ENCODE measurements at places on chromosomes 2 and 18. TPM values are rescaled to one million over a fixed set of nuclear protein-coding genes. Genes with fewer than 3 reads are reported as not detected.

GRCh38 chr2:18752667-18753422 lies 163.5 kb upstream of the NT5C1B start:
- DNase-seq, result no peak

GRCh38 chr2:10753156-10753555 lies 31.7 kb downstream of the ATP6V1C2 start:
- DNase-seq, result no peak

IL36G gene
- not detected for total RNA-seq

ITGB1BP1 gene
- 163 TPM for total RNA-seq

ITM2C gene
- 136 TPM for total RNA-seq

DNA sequence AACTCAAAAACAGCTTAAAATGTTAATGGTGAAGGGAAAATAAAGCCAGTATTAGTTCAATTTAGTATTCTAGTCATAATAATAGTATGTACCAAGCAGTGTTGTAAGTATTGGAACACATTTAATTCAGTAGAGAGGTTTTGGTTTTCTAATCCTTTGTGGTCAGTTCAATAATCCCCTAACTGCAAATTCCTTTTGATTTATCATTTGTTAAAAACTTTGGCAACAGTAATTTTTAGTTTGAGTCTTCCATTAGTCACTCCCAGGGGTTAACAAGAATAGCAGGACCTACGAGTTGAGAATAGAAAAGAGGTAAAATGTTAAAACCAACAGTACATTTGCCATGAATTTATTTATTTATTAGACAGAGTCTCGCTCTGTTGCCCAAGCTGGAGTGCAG lies 10.7 kb downstream of the MRPL44 start:
- DNase-seq, result no peak

CABYR gene
- total RNA-seq, result 1.5 TPM

DNA sequence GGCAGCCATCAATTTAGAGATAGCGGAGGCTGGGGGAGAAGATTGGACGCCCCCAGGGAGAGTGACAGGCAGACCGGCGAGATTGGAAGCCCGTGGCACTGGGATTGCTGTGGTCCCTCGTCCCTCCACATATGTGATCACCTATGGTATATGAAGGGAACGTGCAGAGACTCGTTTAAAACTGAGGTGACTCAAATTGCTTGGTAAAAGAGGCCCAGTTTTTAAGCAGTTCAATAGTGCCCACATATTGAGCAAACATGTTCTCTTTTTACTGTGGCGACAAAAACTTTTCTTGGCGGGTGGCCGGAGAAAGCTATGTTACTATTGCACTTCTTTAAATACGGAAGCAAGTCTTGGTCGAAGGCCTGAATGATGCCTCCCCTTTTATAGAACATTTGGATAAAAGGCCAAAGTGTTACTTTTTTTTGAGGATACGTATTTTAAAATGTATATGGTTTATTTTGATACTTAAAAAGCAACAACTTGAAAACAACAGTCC lies 9.1 kb downstream of the B3GNT2 start:
- DNase-seq, result no peak

DNA sequence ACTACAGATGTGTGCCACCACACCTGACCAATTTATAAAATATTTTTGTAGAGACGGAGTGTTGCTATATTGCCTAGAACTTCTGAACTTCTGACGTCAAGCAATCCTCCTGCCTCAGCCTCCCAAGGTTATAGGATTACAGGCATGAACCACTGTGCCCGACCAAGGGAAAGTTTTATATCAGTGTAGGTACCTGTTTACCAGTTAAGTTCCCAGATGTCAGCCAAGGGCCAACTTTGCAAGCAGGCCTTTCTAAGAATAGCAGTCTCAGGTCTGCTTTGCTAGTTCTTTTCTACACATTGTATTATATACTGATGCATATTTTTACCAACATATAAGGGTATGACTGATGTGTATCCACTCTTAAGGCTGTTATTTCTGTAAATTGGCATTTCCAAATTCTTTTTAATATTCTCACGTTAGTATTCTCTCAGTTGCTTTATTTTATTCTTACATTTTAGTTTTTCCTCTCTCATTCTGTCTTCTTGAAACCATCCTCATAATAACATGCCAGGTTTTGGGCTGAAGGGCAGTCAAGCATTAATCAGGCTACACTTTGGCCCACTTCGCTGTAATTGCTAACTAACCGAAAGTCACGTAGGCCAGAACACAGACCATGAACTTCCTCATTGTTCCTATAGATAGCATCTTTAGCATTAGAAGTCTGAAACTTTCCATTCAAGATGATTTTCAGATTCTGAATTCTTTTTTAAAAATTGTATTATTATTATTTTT lies 25.0 kb upstream of the CXXC1 start:
- DNase-seq, result no peak

All from sciatic nerve (tissue), 2 donors.